ENCODE measurements at places on chromosomes 4 and X.

GRCh38 chr4:186294160-186294559, 28.2 kb downstream of the F11 start:
- no peak for DNase-seq

- DNase-seq: no peak
These were observed 51.4 kb downstream of the PRDM5 start for GRCh38 chr4:120871173-120871572.

DNA sequence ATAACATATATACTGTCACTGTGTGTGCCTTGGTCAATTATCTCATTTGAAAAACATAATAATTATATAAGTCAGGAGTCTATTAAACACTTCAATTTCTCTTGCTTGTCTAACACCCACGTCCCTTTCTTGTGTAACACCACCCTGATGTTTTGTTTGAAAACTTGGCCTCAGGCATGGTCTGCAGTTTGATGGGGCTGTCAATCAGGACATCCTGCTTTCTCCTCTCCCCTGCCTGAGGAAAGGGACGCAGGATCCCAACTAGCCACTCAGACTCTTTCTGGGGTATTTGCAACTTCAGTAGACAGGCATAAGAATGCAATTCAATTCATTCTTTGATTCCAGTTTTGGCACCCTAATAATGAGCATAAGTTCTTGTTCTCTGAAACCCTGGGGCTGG, 48.8 kb downstream of the DKK2 start:
- DNase-seq: no peak

DNA sequence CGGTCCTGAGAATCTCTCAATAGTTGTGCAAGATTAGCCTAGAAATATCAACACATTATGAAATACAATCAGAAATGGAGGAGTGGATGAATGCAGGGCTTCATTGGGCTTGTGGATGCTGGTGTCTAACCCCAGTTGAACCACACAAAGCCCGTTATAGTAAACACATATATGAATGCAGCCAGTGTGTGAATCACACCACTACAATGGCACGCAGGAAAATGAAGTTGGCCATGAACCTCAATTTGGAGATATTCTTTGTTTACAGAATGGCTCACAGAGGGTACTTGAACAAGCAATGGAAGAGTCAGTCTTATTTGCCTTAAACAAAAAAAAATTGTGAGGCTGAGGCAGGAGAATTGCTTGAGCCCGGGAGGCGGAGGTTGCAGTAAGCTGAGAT, 57.8 kb downstream of the SOD3 start:
- DNase-seq: no peak

DNA sequence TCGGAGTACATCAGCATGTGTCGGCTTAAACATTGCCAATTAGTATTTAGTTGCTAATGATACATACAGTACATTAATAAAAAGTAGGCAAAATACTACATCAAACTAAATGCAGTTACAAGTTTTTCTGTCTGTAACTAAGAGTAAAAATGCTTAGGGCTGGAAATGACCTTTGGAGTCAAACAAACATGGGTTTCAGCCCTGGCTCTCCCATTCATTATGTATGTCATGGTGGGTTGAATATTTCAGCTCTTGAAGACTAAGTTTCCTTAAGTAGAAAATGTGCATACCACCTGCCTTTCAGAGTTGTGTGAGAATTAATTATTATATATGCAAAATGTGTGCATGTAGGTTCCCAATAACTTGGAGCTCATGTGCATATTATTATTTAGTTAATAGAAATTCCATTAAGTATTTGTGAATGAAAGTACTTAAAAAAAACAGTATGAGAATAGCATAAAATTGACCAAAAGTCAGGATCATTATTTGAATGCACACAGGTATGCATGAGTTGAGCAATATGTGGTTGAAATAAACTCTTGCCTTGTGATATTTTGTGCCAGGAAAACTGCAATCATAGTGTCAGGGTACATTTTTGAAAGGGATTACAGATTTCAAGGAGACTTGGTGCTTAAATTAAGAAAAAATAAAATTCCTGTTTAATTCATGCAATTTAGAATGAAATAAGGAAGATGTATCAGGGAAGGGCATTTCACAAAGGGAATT, 2048.7 kb downstream of the PCDH7 start:
- DNase-seq: no peak

DNA sequence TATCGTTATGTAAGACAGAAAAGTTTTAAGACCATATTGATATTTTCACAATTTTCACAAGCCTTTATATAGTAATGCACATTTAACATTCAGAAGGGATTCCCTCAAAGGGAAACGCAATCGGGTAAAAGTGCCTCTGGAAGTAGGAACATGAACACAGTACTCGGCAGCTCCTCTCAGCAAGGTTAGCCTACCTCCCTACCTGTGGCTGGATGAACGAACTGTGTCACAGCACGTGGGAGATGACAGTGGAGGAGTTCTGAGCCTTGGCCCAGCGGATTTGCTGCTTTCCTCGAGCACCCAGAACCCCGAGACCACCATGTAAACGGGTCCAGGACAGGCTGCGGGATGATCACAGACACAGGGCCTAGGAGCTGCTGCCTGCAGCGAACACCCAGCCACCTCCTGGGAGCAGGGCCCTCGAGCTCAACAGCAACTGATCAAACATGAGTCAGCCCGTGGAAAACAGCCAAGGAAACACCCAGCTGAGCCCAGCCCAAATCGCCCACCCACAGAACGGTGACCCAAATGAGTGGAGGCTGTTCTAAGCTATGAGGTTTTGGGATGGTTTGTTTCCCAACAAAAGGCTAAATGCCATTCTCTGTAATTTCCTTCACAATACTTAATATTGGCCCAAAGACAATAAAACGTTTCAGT, 30.4 kb downstream of the FAT1 start:
- no peak for DNase-seq

GRCh38 chrX:97199501-97199900, 315.8 kb downstream of the RPA4 start:
- no peak for DNase-seq

GRCh38 chr4:62644372-62644771, 1444.2 kb downstream of the ADGRL3 start:
- DNase-seq: peak; percentile 0

GRCh38 chr4:133145758-133146573, 3.1 kb upstream of the PCDH10 start:
- DNase-seq: no peak

- DNase-seq: no peak
These were observed 35.9 kb downstream of the SLC9A6 start for GRCh38 chrX:136021160-136021559.

GRCh38 chr4:127993151-127993550, 27.9 kb downstream of the ABHD18 start:
- no peak for DNase-seq

DNA sequence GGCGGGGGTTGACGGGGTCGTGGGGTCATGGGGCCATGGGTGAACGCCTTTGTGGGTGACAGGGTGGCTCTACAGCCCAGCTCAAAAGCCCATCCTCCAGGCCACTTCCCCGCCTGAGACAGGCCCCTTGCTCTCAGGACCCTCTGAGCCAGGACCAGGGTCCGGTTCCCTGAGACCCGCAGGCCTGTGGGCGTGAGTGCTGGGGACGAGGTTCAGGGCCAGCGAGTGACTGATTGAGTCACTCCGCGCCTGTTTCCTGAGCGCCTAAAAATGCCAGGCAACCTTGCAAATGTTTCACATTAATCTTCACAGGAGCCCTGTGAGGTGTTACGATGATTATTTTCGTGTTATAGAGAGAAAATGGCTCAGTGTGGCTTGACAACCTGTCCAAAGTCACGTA, 97.8 kb downstream of the ZNF674 start:
- no peak for DNase-seq

DNA sequence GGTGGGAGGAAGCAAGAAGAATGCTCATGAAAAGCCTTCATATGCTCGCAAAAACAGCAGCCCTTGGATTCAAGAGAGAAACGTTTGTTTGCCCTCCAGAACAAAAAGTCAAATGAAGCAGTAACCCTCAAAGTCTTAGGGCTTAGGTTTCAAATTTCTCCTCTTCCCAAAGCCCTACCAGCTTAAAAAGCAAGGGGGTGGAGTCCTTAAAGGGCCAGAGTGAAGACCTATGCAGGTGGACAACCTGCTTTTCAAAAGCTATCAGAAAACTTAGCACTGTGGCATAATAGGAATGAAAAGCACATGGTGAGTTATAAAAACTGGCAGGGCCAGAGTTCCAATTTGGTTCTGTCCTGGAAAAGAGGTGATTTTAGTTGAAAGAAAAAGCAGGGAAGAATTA, 253.3 kb downstream of the NAP1L3 start:
- DNase-seq: no peak

DNA sequence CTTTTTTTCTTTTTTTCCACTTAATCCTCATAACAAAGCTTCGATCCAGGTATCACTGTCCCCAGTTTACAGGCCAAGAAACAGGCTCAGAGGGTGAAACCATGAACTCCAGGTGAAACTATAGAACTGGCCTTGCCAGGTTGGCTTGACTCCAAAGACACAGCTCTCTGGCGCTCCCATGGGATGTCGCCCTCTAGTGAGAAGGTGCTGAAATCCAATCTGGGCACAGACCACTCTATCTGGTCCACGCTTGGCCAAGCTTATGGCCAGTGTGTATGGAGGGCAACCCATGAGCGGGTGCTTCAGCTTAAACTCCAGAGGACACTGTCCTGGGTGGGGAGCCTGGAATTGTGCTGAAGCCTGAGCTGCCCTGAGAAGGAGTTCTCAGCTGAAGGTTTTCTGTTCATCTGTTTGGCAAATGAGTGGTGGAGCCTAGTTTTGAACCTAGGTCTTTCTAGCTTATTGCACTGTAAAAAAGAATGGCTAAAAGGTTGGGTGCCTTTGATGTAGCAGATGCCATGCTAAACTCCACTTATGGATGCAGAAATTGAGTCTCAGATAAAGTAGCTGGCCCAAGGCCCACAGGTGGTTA, 70.5 kb downstream of the SEL1L3 start:
- DNase-seq: no peak

GRCh38 chr4:142815834-142816233, 30.3 kb downstream of the INPP4B start:
- no peak for DNase-seq

- no peak for DNase-seq
These were observed 113.3 kb downstream of the PPP1R2C start for GRCh38 chrX:42664680-42665079.

- no peak for DNase-seq
These were observed 65.4 kb downstream of the GPR82 start for GRCh38 chrX:41789374-41789773.

GRCh38 chrX:12425496-12425895, 287.2 kb downstream of the FRMPD4 start:
- no peak for DNase-seq

DNA sequence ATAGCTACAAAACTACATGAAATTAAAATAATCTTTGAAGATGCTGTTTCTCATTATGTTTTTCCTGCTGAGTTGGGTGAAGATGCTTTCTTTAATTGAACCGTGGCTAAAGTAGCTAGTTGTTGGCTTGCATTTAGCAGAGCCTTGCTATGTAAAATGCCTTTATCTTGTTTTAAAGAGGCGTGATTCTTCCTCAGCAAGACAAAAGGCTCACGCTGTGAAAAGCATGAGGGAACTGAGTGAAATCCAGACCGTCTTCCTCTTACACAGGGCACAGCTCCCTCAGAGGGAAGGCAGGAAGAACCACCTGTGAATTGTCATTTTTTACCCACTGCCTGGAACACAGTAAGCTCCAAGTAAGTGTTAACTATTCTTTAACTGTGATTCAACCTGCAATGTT, 39.0 kb upstream of the ZNF518B start:
- DNase-seq: no peak

GRCh38 chrX:86369847-86370630, 221.8 kb downstream of the DACH2 start:
- DNase-seq: no peak

- no peak for DNase-seq
These were observed 21.1 kb upstream of the HNRNPD start for GRCh38 chr4:82394896-82395295.

- no peak for DNase-seq
These were observed 839 bp downstream of the QDPR start for GRCh38 chr4:17511051-17511450.

- no peak for DNase-seq
These were observed 54.1 kb downstream of the RPS6KA3 start for GRCh38 chrX:20212486-20213089.

DNA sequence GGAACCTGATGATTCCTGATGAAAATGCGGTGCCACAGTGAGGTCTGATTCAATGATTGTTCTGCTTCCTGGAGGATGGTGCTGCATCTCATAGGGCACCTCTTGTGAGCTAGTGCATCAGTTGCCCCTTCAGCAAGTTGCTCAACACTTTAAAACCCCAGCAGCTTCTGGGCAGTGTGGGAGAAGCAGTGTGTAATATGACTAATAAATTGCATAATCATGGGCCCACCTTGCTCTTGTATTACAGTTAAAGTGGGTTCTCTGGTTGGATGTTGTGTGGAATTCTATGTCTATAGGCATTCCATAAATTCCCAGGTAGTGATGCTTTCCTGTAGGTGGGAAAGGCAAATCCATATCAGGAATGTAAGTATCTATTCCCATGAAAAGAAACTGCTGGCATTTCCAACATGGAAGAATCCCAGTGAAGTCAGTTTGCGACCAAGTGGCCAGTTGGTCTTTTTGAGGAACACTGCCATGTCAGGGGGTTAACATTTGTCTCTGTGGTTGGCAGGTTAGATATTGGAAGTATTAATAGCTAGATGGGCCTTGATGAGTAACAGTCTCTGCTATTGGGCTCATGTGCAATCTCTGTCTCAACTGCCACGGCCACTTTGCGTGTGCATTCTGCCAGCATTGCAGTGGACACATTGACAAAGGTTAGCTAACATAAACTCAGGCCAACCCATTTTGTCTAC, 121.1 kb upstream of the OTUD4 start:
- DNase-seq: no peak

- DNase-seq: no peak
These were observed 10.3 kb downstream of the RTL5 start for GRCh38 chrX:72121383-72121782.

GRCh38 chr4:99947190-99947578, 766 bp upstream of the DNAJB14 start:
- DNase-seq: no peak

DNA sequence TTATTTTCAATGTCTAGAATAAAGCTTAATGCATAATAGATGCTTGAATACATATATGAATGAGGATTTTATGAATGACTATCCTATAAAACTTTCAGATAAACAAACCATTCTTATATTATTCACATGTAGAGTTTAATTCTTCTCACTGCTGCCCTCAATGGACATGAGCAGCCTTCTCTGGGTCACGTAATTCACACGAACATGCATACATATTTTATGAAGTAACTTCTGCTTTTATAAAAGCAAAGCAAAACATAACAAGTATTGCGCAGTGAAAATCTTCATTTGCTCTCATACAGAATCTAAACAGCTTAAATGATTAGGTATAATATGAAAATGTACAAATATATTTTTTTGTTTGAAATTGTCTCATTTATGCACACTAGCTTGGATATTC, 116.7 kb downstream of the TMA16 start:
- no peak for DNase-seq

GRCh38 chrX:132591719-132592275, 103.0 kb upstream of the MBNL3 start:
- no peak for DNase-seq

DNA sequence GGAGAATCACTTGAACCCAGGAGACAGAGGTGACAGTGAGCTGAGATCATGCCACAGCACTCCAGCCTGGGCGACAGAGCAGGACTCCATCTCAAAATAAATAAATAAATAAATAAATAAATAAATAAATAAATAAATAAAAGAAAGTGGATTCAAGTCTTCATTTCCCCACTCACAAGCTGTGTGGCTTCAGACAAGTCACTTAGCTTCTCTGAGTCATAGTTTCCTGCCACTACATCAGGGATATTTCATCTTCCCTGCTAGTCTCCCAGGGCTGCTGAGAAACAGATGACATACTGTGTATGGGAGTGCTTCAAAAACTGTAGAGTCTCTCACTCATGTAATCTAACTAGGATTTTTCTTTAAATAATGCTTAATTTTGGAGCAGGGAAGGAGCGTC, 37.2 kb downstream of the TBC1D9 start:
- DNase-seq: no peak
